ENCODE measurements at places on chromosomes 3 and 15. TPM values are rescaled to one million over a fixed set of nuclear protein-coding genes. Genes with fewer than 3 reads are reported as not detected.

The LYZL4 gene
- polyA plus RNA-seq = not detected

The MCTP2 gene
- polyA plus RNA-seq = 0.19 TPM

The UBE2E1 gene
- 100 TPM for polyA plus RNA-seq

The PRR20G gene
- not detected for polyA plus RNA-seq

The TTLL13 gene
- not detected for polyA plus RNA-seq

The PIF1 gene
- 6.7 TPM for polyA plus RNA-seq

The PPM1L gene
- polyA plus RNA-seq = 10.6 TPM

- no peak for DNase-seq
These were observed 94.1 kb upstream of the SKOR1 start for GRCh38 chr15:67731112-67731721.

DNA sequence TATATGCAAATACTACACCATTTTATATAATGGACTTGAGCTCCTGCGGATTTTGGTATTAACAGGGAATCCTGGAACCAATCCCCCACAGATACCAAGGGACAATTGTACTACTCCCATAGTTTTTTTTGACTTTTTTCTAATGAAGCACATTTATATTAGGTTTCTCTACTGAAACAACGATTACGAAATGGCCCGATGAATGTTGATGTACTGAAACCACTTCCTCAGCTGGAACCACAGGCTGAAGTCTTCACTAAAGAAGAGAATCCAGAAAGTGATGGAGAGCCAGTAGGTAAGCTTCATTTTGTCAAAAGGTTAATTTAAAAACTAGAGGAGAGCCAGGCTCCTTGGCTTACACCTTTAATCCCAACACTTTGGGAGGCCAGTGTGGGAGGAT lies 121.5 kb upstream of the LRRFIP2 start:
- DNase-seq = no peak

- DNase-seq = peak; percentile 77
These were observed 41.8 kb downstream of the IFT122 start for GRCh38 chr3:129481766-129482332.

DNA sequence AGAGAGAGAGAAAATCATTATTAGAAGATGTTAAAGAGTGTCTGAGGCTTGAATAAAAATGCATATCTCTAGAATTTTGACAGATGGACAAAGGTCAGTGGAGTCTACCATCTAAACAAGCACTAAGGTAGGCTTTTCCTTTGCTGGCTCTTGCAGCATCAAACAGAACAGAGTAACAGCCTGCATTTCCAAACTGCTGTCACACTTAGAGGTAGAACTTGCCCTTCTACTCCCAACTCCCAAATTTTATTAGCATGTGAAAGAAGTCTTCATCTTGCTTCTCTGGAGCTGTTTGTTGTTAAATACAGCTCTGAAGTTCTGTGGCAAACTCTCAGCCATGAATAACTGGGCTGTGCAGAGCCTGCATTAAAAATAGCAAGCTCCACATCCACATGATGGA lies 4.1 kb upstream of the MB21D2 start:
- DNase-seq = no peak

DNA sequence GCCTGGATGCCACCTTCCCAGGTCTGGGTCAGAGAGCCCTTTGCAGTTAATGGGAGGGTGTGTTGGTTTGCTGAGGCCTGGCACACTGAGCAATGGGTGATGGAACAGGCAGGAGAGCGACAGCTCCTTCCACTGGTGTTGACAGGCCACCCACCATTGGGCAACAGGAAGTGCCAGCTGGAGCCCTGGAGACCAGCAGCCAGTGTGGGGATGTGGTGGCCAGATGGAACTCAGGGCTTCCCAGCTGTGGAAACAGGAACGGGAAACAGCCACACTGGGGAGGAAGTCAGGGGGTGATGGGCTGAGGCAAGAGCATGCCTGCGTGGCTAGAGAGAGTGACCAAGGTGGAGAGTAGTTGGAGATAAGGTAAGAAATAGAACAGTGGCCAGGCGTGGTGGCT lies 9.3 kb downstream of the PSTPIP1 start:
- DNase-seq = no peak

- no peak for DNase-seq
These were observed 12.1 kb downstream of the GALNT15 start for GRCh38 chr3:16186565-16186964.

- peak; percentile 75 for DNase-seq
These were observed 83.4 kb upstream of the BHLHE40 start for GRCh38 chr3:4895838-4896237.

DNA sequence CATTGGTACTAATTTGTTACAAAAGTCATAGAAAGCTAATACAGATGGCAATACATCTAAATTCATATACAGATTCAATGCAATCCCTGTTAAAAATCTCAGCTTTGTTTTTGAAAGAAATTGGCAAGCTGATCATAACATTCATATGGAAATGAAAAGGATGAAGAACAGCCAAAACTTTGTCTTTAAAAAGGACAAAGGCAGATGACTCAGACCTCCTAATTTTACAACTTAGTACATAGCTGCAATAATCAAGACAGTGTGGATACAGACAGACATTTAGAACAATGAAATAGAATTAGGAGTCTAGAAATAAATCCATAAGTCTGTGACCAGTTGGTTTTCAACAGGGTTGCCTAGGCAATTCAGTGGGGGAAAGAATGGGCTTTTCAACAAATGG lies 63.3 kb downstream of the AQP9 start:
- peak; percentile 39 for DNase-seq

GRCh38 chr15:90389513-90389912 lies 1.5 kb downstream of the IQGAP1 start:
- DNase-seq = no peak

DNA sequence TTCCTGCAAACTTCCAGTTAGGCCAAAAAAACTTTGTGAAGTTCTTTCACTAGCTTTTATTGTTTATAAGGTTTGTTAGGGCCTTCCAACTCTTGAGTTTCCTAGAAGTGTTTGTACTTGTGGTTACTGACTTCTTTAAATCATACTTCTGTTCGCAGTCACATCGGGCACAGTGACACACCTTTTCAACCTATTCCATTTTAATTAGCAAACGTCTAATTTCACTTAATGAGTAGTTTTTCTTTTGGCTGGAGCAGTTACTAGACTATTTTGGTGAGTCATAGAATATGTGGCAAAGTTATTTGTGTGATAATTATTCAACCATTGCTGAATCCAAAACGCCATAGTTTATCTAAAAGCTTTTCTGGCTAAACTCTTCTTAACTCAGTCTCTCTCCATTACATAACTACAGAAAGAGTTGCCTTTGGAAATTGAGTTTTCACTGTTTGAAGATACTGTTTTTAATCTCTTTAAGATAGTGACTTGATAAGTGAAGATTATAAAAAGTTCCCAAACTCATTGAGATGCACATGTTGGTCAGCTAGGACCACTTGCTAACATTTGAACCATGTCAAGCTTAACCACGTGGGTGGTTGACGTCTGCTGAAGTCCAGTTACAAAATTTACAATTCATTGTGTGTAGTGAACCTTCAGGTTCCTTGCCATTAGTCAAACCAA lies 21.5 kb downstream of the CNOT10 start:
- no peak for DNase-seq

- DNase-seq = no peak
These were observed 15.0 kb downstream of the KLF15 start for GRCh38 chr3:126342211-126342610.

DNA sequence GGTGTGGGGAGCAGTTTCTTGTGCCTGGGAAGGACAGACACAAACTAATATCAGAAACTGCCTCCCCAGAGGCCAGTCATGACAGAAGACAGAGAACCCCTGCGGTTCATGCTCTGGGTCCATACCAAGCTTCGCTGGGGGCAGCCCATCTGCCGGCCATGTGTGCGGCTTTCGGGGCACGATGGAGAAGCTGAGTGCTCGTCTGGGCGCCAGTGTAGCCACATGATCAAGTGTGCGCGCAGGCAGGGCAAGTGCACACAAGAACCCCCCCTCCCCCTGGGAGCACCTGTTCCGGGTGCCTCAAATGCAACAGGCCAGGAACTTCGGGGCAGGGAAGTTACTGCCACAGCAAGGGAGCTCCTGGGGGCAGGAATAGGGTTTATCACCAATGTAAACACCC lies 1.8 kb downstream of the ADAMTS17 start:
- DNase-seq = no peak

DNA sequence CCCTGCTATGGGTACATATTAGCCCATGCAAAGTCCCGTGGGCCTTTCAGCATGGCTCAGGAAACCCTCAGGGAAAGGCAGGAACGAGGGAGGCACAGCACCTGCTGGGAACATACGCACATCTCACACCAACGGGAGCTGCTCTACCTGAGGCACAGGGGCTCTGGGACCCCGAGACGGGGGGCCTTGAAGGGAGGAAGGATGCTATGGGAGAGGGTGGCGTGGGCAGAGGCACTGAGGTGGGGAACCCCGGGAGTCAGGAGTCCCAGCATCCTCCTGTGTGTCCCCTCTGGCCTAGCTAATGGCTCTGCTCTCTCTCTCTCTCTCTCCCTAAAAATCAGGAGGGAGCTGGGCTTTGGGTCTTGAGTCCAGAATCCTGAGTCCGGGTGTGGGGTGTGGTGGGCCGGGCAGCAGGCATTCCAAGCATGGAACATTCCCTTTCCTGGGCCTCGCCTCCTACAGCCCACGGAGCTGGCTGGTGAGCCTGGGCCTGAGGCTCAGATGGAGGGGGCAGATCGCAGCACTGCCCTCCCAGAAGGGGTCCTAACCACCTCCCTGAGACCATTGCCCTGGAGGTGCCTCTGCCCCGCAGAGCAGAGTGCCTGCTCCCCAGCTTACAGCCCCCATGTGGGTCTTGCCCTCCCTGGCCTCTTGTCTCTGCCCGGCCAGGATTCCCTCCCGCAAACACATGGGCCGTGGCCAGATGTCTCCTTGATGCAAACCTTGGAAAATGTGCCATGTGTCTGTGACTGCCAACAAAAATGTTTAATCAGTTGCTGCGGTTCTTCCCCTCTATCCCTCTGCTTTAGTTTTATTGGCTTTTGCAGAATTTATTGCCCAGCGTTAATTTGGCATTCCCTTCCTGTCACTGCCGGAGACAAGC lies 101.6 kb downstream of the TMEM266 start:
- DNase-seq = no peak

DNA sequence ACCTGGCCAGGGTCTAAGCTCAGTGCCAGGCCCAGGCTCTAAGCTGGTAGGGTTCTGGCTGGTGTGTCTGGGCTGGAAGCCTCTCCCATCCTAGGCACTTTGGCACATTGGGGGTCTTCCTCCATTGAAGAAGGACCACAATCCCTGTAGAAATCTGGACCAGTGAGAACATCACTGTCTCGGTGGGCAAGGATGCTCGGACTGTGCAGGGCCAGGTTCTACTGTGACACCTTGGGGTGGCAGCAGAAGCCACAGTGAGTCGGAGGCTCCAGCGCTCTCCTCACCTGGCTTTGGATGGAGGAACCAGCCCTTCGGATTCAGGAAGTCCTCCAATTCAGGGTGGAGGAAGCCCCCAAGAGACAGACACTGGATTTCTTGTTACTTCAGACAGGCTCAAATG lies 17.5 kb upstream of the HCN4 start:
- DNase-seq = no peak

DNA sequence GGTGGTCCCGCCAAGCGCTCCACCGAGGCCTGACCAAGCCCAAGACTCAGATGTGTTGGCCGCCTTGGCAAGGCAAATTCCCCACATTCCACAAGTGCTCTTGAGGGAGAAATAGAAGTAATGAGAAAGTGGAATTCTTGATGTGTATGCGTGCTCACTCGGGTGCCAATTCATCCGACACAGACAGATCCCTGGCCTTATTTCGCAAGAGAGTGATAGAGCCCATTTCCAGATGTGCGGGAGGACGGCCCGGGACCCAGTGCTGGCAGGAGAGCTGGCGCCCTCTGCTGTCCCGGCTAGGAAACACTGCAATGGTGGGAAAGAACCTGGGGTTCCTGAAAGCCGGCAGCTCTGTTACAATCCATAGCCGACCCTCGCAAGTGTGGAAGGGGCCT lies 76.0 kb downstream of the HMG20A start:
- peak; percentile 94 for DNase-seq
